ENCODE measurements at places on chromosomes 12 and 14. TPM values are rescaled to one million over a fixed set of nuclear protein-coding genes. Genes with fewer than 3 reads are reported as not detected.
A peak's percentile ranks its signal among the peaks of the same experiment; 100 is the strongest.

DNA sequence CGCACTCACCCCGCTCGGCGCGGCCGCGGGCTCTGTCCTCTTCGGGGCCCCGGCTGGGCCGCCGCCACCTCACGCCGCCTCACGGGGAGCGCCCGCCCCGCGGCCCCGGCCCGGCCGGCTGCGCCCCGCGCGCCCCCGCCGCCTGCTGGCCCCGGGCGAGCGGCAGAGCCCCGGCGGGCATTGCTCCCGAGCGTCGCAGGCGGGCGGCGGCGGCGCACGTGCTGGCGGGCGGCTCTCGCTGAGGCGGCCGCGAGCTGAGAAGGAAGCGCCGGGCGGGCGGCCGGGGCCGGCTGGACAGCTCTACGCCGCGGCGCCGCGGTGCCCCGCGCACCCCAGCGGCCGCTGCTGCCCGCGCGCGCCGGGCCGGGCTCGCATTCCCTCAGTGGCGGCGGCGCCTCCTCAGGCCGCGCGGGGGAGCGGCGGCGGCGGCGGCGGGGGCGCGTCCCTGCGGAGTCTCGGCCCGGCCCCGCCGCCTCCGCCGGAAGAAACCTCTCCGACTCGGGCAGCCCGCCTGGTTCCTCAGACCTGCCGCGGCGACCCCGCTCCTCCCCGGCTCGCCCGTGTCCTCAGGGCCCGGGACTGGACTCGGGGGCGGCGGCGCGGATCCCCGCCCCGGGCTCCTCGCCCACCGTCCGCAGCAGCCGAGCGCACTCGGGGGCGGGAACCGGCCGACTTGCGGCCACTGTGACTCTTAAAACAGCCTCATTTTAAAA lies at the start of gene PITPNM2:
TSS of gene PITPNM2 (minus strand) at position 347 of the 713 bp plus-strand sequence. CDS start 116,500 bp downstream, outside the sequence.
- DNase-seq, result peak; percentile 73

GRCh38 chr14:48027115-48027514 lies 351.7 kb upstream of the MDGA2 start:
- no peak for DNase-seq

GRCh38 chr12:8081251-8081920 lies 688 bp upstream of the NECAP1 start:
- DNase-seq, result peak; percentile 60

- DNase-seq, result no peak
Measured at GRCh38 chr14:58200846-58201245, 897 bp downstream of the ACTR10 start.

GRCh38 chr12:49033611-49034285 lies 15.2 kb upstream of the PRKAG1 start:
- DNase-seq, result no peak

GRCh38 chr12:122099280-122099749 lies 20.8 kb downstream of the MLXIP start:
- DNase-seq, result no peak

GRCh38 chr14:80404413-80404812 lies 193.1 kb upstream of the DIO2 start:
- no peak for DNase-seq

Gene MYH6
- total RNA-seq, result 0.14 TPM

Gene CPNE6
- not detected for total RNA-seq

GRCh38 chr12:76636121-76636692 lies 76.6 kb upstream of the OSBPL8 start:
- DNase-seq, result no peak

DNA sequence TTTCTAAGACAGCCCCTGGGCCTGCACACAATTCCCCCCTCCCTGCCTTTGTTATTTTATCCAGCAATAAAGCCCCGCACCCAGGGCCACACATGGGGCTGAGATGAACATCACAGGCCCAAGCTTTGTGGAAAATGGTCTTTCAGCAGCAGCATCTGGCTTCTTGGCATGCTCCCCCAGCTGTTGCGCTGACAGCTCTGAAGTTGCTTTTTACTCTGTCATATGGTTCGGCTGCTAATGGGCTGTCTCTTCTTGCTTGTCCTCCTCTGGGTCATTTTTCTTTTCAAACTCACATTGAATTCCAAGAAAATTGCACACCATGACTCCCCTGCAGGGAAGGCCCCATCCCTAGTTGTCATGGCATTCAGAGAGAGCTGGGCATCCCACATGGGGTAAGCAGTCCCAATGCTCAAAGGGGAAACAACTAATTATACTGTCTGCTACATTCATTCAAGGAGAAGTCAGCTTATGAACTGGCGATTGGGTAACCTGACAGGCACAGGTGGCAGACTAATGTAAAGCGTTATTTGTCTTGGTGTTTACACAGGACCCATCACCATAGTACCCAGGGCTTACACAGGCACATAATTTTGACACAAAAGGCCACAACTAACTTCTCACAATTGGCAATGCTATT lies 74.0 kb upstream of the CDKN3 start:
- DNase-seq, result no peak

Gene TAS2R31
- total RNA-seq, result 0.44 TPM

DNA sequence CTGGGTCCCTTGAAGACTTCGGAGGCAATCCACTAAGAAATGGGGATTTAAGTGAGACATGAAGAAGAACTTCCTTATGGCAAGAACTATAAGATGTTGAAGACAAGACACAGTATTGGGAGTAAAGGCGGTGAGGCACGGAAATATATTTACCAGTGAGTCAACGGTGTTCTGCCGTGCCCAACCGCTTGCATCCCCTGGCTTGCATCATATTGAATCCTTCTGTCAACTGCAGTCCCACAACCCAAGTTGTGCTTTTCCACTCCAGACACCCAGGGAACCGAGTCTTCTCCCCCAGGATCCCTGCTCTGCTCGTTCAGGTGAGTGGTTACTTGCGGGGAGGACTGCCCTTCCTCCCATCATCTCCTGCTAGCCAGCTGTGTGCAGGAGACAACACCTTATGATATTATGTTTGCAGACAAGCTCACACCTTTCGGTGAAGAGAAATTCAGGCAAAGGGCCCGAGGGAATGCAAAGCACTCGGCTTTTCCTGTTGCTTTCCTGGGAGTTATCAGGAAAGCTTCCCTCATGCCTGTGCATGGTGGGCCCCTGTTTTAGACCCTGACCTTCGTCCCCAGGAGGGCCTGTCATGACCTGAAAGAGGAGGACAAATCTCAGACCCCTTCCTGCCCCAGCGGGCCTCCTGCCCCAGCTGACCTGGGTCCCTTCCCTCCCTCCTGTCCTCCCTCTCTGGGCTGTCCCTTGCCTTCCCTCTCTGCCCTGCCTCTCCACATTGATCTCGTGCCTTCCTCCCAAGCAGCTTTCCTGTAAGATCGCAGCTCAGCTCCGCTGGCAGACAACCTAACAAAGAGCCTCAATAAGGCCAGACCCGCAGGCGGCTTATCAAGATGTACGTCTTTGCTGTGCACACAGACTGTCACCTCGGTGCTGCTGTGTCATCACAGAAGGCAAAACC lies 4.3 kb upstream of the LRTM2 start:
- no peak for DNase-seq

GRCh38 chr12:100827901-100828520 lies 33.4 kb downstream of the ANO4 start:
- peak; percentile 6 for DNase-seq

DNA sequence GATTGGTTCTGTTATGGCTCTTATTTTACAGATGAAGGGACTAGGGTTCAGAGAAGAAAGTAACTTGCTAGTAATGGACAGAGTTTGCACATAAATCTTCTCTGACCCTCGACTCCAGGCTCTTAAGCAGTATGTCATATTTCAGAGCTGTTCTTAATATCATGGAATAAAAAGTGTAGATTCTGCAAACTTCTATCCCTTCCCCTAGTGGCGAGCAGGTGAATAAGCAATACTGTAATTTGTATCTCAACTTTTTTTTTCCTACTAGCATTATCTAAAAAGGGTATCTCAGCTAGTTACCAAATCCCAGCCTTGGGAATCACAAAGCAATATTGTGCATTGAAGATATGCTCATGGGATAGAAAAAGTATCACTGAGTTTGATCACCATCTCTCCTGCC lies 83.2 kb downstream of the ANO4 start:
- no peak for DNase-seq

Gene GLI1
- total RNA-seq, result 0.73 TPM

Gene PRB2
- total RNA-seq, result not detected

GRCh38 chr12:65585648-65586602 lies 238.4 kb upstream of the HMGA2 start:
- DNase-seq, result no peak

DNA sequence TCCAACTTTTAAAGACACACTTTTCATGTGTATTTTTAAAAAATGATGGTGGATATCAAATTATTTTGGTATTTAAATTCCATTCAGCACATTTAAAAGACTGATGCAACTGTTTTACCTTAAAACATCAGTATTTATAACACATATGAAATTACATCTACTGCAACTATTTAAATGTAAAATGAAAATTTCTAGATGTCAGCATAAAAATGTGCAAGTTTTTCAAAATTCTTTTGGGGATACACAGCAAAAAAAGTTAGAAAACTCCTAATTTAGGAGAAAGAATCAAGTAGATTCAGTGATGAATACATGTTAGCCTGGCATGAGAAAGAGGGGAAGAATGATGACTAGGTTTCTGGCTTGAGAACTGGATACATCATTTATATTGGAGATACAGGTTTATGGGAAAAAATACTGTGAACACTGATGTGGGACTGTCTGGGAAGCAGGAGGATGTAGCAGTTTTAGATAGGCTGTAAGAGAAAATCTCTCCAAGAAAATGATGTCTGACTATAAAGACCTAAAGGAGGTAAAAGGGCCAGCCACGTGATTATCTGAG lies 9.2 kb downstream of the SOS2 start:
- no peak for DNase-seq

GRCh38 chr14:77498984-77499527 lies 440 bp upstream of the ISM2 start:
- peak; percentile 16 for DNase-seq

GRCh38 chr14:80109055-80109454 lies 102.2 kb downstream of the DIO2 start:
- DNase-seq, result no peak

Gene CD69
- total RNA-seq, result 97.9 TPM

Gene SLC25A47
- total RNA-seq, result not detected

GRCh38 chr12:24398605-24399004 lies 449.1 kb upstream of the SOX5 start:
- no peak for DNase-seq

DNA sequence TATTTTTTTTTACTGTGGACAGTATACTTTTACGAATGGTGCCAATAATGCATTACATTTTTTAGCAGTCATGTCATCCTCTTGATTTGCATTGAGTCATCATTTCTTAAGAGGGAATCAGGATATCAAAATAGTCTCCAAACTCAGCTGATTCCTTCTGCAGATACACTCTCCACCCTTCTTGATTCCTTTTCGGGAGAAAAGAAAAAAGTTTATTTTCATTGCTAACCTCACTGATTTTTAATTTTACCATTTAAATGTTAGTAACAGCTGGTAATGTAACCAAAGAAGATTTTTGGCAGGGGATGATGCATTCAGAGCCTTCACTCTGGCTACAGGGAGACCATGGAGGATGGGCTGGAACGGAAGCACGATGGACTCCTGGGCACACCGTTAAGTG lies 47.5 kb downstream of the MRPL42 start:
- no peak for DNase-seq

GRCh38 chr12:93314177-93314497 lies 63.6 kb upstream of the NUDT4 start:
- no peak for DNase-seq

DNA sequence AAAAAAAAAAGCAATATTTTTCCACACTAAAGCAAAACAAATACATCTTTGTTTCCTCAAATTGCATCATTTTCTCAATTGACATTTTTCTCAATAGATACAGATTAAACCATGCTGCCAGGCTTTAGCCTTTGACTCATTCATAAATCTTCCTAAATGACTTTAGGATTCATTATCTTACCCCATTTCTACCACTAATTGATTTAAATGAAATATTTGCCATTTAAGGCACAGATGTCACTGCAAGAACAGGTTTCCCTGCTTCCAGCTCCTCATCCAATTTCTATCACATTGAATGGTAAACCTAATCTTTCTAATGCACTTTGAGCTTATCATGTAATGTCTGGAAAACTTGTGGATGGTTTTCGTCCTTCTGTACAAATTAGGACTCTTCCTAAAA lies 298.7 kb downstream of the RPL10L start:
- no peak for DNase-seq

GRCh38 chr14:23704890-23705289 lies 68.7 kb downstream of the DHRS2 start:
- no peak for DNase-seq

DNA sequence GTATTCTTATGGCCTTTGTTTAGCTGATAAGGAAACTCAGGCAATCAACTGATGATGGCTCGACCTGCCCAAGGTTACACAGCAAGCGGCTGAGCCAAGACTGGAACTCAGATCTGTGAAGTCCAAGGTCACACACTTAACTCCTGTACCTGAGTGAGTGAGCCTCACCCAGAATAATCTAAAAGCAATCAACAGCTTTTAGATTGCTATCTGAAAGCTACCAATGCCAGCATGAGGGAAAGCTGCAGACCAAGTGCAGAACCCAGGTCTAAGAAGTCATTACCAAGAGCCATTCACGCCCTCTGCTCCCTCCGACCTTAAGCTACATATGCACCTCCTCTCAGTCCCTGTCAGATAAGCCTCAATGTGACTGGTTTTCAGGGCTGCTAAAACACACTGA lies 12.1 kb downstream of the APPL2 start:
- no peak for DNase-seq

GRCh38 chr12:25377469-25378177 lies 126.9 kb upstream of the KRAS start:
- DNase-seq, result peak; percentile 65

- no peak for DNase-seq
Measured at GRCh38 chr12:56947633-56948456, 9.6 kb downstream of the RDH16 start.

Gene HNF1A
- total RNA-seq, result not detected

DNA sequence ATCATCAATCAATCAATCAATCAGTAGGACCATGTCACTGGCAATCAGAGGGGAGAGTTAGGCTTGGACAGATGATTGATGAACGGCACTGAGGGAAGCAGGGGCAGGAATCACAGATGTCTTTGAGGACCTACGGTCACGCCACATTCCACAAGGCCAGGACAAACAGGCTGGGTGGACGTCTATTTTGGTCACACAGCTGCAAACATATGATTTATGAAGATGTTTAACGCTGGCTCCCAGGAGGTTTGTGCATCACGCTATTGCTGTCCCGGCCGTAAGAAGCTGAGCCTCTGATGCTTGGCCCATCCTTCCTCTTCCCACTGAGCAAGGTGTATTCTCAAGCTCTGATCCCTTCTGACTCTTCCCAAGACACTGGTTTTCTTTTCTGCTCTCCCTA lies 160.8 kb downstream of the FOXN3 start:
- no peak for DNase-seq

DNA sequence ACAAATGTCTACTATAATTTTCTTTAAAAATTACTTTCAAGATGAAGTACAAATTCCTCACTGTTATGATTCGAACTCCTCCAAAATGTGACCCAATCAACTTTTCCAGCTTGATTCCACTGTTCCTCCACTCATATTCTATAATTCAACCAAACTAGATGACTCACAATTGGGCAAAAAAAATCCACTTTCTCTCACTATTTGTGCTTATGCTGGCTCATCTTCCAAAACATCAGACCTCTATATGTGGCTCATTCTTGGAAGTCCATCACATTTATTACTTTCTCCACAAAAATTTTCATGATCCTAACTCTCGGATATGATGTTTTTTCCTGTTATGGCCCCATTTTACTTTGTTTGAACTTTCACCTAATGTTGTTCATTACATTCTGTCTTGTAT lies 26.9 kb upstream of the RXYLT1 start:
- no peak for DNase-seq

- DNase-seq, result no peak
Measured at GRCh38 chr12:127008755-127009403, 1258.1 kb upstream of the TMEM132C start.

GRCh38 chr12:112844814-112845565 lies 53.4 kb downstream of the RPH3A start:
- no peak for DNase-seq

Data from activated CD4-positive, alpha-beta T cell treated with anti-CD3 and anti-CD28 coated beads for 36 hours (primary cell).